ENCODE measurements at places on chromosomes 3 and 15. TPM values are rescaled to one million over a fixed set of nuclear protein-coding genes. Genes with fewer than 3 reads are reported as not detected.

Gene PLD1
- 15.0 TPM for polyA plus RNA-seq

Gene CFAP20DC
- polyA plus RNA-seq = 4.1 TPM

Gene SEMA3G
- 30.0 TPM for polyA plus RNA-seq

Gene PFN2
- polyA plus RNA-seq = 423 TPM

Gene AGBL1
- 0.16 TPM for polyA plus RNA-seq

Gene PRSS50
- polyA plus RNA-seq = 2.6 TPM
